Inflammatory macrophage treated with lipopolysaccharide for 1 hour (primary cell): ENCODE measurements at places on chromosomes 5 and 9.
A peak's percentile ranks its signal among the peaks of the same experiment; 100 is the strongest.

- DNase-seq, result peak; percentile 82
These were observed 94.2 kb upstream of the VCAN start for GRCh38 chr5:83377131-83377865.

DNA sequence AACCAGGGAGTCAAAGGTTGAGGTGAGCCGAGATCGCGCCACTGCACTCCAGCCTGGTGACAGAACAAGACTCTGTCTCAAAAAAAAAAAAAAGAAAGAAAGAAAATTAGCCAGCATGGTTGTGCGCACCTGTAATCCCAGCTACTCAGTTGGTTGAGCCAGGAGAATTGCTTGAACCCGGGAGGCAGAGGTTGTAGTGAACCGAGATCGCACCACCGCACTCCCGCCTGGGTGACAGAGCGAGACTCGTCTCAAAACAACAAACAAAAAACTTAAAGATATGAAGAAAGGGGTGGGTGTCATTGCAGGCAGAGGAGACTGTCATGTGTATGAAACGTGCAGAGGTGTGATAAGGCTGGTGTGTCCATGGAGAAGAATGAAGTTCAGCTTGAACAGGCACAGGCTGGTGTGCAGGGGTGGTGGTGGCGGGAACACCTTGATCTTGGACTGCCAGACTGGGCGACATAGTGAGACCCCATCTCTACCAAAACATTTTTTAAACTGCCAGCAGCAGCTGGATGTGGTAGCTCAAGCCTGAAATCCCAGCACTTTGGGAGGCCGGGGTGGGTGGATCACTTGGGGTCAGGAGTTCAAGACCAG lies 69.6 kb downstream of the UGCG start:
- no peak for DNase-seq

DNA sequence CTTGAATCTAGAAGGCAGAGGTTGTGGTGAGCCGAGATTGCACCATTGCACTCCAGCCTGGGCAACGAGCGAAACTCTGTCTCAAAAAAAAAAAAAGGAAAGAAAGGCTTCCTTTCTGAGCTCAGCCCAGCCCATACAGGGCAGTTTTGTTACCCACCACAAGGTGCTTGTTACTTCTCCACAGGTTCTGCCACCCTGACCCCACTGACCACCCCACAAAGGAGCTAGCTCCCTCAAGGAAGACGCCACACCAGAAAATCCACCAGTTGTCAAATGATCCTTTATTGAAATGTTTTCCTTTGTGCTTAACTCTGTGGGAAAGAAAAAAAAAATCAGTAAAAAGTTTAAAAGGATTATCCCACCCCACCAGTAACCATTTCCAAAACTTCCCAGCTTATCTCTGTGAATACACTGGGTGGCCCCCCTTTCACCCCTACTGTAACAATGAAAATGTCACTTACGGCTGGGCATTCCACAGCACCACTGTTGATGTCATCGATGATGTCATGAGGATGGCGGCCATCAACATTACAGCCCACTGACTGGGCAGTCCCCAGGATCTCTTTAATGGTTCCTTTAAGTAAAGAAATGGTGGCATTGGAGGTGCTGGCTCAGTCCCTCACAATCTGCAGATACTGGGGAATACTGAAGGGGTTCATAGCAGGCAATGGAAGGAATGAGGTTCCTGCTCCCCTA lies 3.6 kb downstream of the RPL12 start:
- peak; percentile 22 for DNase-seq

- DNase-seq, result no peak
These were observed 194.0 kb downstream of the HTR1A start for GRCh38 chr5:63768221-63768620.

GRCh38 chr5:112709416-112709815 lies 28.3 kb upstream of the APC start:
- DNase-seq, result no peak

DNA sequence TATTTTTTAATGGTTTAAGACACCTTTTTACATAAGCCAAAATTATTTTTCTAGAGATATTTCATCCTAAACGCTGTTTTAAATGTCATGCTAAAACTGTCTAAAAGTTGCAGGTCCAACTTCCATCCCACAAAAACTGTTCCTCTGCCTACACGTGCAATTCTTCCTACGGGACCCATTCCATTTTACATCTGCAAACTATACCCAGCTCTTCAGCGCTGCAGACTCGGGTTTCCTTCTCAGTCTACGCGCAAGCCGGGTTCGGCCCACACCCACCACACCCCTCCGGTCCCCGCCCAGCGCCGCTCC lies 8.7 kb downstream of the RANBP6 start:
- DNase-seq, result peak; percentile 80

- DNase-seq, result no peak
These were observed 84.9 kb downstream of the KLHL3 start for GRCh38 chr5:137651022-137651421.

DNA sequence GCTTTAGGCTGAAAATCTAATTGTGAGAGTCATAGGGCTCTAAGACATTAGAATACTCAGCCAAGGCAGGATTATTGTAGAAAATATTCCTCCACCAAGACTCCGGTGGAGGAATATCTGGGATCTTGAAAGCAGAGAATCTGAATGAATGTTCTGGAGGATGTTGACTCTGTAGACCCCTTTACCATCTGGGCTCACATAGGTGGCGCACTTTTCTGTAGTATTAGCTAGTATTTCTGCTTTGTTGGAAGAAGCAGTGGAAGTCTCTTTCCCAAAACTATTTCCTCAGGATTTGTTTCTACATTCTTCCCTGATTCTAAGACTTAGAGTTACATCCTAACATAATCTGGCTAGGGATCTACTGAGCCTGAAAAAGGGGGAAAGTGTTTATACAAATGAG lies 752.4 kb upstream of the SEMA6A start:
- no peak for DNase-seq

- no peak for DNase-seq
These were observed 115.0 kb downstream of the CETN3 start for GRCh38 chr5:90294604-90295003.

- DNase-seq, result no peak
These were observed 3.2 kb upstream of the DBN1 start for GRCh38 chr5:177476531-177477233.

DNA sequence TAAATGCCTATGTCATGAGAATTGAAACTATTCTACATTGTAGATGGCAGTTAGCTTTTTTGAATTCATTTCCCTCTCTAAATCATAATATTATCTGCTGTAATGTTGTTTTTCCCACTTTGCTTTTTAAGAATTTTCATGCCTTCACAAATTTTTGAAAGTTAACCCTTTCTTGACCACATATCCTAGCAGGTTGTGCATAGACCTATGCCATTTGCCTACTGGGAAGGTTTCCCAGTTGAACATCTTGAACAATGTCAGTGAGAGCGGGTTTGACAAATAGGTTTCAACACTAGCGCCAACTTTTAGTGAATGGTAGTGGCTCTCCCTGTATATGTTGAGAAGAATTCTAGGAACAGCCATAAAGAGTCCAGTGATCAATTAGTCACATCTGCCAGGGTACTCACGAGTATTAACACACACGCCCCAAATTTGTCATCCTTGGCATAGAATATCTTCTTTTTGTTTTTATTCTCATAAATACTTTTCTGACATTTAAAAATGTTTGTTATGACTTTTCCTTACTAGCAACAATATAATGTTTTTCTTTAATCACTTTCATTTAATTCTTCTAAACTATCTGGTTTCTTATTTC lies 307.6 kb downstream of the PJA2 start:
- DNase-seq, result no peak

DNA sequence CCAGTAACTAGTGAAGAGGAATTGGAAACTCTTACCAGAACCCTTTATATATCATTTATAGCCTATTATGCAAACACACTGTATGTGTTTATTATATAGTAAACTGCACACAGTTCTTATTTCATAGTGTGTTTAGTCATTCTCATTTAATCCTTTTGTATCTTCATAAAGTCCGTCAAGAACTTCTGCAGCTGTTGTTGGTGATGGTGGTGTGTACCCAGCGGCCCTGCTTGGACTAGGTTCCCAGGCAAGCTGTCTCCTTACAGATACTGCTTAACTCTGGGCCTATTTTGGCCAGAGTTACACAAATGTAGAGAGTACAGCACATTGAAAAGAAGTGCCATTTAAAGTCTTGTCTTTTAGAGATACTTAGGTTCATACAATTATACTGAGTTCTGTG lies 231.9 kb downstream of the NDUFS4 start:
- no peak for DNase-seq

DNA sequence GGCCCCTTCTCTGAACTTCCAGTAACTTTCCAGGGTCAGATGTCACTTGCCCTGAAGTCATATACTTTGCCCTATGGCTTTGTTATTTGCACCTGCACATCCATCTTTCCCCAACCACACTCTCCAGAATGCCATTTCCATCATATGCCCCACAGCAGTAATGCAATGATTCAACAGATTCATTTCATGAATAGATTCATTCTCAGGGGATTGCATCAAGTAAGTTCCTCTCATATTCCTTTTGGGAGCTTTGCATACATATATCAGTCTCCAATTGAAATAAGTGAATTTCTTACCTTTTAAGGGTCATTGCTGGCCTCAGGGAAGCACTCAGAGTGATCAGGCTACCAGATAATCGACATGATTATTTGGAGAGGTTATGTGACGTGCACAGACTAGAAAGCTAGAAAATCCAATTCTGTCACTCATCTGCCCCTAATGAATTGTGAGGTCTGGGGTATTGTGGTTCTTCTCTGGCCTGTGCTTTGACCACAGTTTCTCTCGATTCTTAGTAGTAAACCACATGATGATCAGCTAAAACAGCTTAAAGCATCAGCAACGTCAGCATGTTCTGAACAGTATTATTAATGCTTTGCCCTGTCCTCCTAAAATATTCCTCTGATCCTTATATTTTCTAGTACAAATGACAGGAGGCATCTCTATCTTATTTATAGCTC lies 179.9 kb downstream of the ATPSCKMT start:
- DNase-seq, result no peak

DNA sequence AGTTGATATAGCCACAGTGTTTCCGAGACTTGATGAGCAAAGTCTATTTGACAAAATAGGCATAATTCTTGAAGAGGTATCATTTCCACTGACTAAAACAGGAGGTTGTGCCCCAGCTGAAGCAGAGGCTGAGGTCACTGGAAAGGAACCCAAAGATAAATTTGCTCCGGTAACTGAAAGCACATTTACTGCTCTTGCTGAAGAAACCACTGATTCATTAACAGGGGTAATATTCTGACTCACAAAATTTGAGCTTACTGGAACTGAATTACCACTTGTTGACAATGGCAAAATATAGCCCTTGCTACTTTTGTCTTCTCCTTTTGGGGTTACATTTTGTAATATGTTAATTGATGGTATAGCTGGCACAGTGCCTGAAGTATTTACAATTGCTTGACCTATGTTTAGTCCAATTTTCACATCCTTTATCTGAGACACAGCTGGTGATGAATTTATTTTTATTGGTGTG lies 30.2 kb downstream of the MLANA start:
- no peak for DNase-seq

- DNase-seq, result no peak
These were observed 125.2 kb downstream of the SLIT3 start for GRCh38 chr5:169175733-169176132.

GRCh38 chr5:87229780-87230179 lies 37.9 kb upstream of the RASA1 start:
- DNase-seq, result no peak

DNA sequence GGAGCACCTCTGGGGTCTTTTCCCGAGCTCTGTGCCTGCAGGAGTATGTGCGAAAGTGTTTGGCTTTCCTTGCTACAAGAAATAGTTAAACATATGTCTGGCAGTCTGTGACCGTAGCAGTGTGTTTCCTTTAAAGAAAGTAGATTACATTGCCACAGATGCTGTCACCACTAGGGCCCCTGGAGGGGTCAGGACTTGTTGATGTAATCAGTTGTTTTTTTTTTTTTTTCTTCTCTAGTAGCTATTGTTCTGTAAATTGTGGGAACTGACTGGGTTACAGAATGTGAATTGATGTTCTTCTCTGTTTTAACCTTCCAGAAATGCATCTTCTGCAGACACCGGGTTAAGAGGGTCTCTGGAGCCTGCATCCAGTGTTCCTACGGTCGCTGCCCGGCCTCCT lies 345.6 kb downstream of the KDM4C start:
- DNase-seq, result no peak

- peak; percentile 62 for DNase-seq
These were observed 48.6 kb downstream of the UBAP1 start for GRCh38 chr9:34227445-34227844.

DNA sequence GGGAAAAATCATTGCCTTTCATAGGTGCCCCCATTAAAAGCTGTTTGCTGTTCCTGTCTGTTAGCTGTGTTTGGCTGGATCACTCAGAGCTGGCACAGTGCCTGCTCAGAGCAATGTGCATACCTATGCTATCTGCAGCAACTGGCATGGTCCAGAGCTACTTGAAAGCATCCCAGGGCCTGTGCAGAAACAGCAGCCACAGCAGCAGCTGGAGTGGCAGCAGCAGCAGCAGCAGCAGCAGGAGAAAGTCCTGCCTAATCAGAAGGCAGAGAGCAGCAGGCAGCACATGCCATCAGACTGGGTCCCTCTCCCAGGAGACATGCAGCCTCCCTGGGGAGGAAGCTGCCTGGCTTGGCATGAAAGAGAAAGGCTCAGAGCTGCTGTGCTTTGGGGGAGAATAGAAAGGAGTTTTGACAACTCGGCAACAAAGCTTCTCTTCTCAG lies 243.8 kb upstream of the WWC1 start:
- DNase-seq, result no peak

DNA sequence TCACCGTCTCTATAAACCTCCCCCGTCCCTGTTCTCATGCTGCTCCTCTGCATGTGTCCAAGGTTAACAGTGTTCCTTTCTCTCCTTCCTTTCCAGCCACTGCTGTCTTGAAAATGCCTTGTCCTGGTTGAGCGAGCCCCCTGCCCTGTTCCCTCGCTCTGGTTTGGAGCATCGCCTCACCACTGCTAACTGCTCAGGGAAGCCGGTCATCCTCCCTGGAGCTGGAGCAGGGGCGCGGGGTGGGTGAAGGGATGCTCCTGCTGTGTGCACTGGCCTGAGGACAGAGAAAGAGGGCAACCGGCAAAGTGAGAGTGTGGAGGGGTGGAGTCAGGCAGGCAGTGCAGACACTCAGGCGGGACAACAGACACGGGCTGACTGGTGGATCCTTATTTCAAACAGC lies 19.4 kb downstream of the UBE2QL1 start:
- no peak for DNase-seq

GRCh38 chr5:68542207-68542606 lies 326.7 kb downstream of the PIK3R1 start:
- no peak for DNase-seq

- no peak for DNase-seq
These were observed 23.9 kb downstream of the LECT2 start for GRCh38 chr5:135930949-135931295.

DNA sequence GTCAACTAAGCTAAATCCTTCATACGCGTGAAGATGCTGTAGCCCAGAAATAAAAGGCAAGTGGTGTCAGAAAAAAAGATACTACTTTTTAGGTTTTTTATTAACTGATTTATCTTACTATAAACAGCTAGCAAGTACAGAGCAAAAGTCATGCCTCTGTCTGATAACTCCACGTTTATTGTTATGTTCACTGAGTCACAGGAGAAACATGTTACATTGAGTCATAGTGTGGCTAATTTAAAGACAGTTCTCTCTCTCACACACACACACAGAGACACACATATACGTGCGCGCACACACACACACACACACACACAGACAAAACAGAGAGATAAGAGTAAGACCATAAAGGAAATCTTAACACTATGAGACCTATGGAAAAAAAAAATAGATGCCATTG lies 770.0 kb upstream of the CDH10 start:
- DNase-seq, result no peak
